ENCODE measurements at places on chromosomes 7 and 10. TPM values are rescaled to one million over a fixed set of nuclear protein-coding genes. Genes with fewer than 3 reads are reported as not detected.

AMPH gene
- 12.9 TPM for polyA plus RNA-seq

CTTNBP2 gene
- 17.2 TPM for polyA plus RNA-seq

UNCX gene
- polyA plus RNA-seq: not detected

BTBD16 gene
- 0.44 TPM for polyA plus RNA-seq

PRRT4 gene
- 1.8 TPM for polyA plus RNA-seq

LIPN gene
- polyA plus RNA-seq: not detected

SPDYE3 gene
- 6.6 TPM for polyA plus RNA-seq

TRPV5 gene
- polyA plus RNA-seq: 0.14 TPM

GCK gene
- 2.2 TPM for polyA plus RNA-seq
